ENCODE measurements at places on chromosomes 12 and 14. TPM values are rescaled to one million over a fixed set of nuclear protein-coding genes. Genes with fewer than 3 reads are reported as not detected.

DNA sequence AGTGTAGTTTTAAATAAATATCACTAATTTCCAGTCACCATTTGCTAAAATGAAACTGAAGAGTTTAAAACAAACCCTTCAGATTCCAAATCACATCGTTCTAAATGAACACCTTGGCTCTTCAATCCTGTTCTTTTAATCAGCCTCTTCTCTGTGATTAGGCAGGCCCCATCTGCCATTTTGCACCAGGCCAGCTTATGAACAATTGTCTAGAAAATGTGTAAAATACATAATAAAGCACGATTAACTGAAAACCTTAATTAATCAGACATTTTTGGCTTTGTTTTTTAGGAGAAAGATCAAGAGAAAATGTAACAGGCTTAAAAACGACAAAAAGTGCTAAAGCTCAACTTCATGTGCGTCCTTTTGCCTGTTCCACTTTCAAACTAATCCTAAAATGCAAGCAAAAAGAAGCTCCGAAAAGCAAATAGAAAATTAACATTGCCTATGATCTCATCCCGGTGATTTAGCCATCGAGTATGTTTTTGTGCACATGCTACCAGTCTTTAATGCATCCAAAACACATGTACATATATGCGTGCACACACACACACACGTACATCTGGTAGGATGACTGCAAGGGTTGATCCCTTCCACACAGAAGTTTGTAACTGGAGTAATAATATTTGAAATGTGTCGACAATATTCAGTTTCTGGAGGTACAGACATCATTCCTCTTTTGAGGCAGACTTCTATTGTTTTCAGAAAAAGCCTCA lies 288.6 kb downstream of the FOXN3 start:
- no peak for DNase-seq

- DNase-seq = peak; percentile 85
Observed at GRCh38 chr12:25151476-25151875, 43.5 kb downstream of the DNAI7 start.

The GUCY2C gene
- total RNA-seq = not detected

DNA sequence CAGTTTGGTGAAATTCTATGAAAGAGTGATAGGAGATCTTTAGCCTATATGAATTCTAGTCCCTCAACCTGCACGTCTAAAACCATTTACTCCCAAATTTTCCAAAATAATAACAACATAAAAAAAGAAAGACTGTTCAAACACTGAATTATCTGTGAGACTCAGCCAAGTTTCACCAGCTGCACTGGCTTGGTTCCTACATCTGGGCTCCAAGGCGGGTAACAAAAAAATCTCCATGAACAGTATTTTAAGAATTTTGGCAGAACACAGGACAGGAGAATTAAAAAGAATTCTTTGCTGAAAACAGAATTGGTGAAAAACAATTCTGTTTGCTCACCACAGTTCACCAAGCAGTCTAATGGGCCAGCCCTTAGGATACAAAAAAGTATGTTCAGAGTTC lies 536.8 kb upstream of the ATP2B1 start:
- no peak for DNase-seq

GRCh38 chr12:20262119-20262518 lies 106.2 kb upstream of the PDE3A start:
- DNase-seq = no peak

DNA sequence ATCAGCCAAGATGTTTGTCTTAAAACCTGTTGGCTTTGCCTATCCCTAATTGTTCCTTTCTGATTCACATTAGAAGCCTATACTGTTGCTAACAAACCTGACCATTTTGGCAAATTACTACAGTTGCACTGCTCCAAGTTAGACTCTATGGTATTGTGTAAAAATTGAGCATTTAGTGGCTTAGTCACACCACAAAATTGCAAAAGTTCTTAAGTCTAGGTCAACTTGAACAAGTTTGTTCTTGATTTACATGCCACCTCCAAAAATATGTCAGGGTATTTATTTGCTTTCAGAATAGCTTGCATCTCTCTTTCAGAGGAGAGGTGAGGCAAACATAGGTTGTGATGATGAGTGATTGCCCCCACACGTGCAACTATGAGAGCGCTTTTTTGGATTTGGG lies 27.0 kb upstream of the PTHLH start:
- DNase-seq = no peak

GRCh38 chr14:104442631-104443390 lies 136.8 kb upstream of the C14orf180 start:
- DNase-seq = no peak

GRCh38 chr12:68449196-68449595 lies 117.0 kb upstream of the MDM1 start:
- DNase-seq = no peak

The P2RX2 gene
- total RNA-seq = not detected

DNA sequence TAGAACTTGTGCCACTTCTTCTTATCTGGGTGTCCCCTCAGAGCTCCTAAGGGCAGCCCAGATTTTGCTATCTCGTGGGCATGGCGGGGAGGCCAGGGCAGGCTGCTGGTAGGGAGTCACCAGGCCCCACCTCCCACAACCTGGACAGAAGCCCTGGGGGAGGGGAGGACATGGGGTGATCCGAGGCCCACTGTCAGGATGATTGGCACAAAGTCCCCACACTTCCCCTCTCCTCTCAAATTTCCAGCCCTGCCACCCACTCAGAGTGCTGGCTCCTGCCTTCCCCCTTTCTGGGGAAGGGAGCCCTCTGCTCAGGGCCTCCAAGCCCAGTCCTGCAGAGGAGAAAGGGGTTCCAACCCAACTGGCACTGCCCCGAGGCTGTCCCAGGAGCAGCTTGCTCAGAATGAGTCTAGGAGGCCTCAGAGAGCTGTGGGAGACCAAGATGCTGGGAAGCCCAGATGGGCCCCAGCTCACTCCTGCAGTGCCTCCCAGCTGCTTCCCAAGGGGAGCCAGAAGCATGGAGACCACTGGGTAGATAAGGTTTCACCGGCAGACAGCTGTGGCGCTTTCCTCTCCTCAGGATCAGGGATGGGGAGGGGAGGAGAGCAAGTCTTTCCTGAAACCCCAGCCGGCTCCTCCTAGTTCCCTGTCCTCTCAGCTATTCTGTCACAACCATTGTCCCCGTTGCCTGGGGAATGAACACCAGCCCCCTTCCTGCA lies 82.8 kb downstream of the B4GALNT3 start:
- DNase-seq = no peak

- DNase-seq = no peak
Observed at GRCh38 chr12:79296871-79297270, 393.9 kb downstream of the PAWR start.

The CD27 gene
- 0.92 TPM for total RNA-seq

DNA sequence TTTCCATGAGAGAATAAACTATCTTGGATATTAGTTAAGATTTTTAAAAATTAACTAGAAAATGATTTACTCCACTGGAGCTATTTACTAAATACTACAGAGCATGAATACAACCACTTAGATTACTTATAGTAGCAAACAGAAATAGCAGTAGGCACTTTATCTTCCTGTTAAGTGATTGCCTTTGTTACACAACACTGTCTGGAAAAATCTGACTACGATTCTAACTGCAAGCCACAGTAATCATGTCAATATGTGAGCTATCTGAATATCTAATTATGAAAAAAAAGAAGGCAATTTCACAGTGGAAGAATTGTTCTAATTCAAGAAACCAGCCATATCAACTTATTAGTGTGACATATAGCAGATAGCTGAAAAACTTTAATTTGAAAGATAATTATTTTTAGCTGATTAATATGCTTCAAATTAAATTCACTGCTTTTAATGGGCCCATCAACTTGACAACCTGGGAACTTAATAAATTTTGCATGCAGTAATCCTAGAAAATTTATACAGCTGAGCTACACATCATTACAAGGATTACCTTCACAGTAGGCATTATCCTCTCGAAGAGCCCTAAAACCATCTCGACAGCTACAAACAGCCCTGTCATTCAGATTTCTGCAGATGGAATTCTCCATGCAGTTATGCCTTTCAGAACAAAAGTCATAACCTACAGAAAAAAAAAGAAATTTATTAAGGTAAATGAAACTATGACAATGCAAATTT lies 172.8 kb downstream of the NELL2 start:
- no peak for DNase-seq

DNA sequence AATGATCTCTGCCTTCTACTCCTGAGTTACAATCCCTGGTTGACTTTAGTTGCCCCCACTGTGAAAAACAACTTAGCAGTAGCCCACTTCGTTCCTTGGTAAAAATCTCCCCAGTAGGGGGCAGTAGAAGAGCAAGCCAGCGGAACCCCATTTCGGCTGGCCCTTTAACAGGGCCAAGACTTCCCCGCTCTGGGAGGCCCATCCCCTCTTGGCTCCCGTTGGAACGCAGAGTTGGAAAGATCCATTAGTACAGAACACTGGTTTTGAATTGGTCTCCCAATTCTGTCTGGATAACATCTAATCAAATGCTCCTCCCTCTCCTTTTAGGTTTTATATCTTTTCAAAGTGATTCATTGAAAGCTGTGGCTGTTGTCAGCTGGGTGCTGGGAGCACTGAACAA lies 1133.3 kb downstream of the BCL11B start:
- DNase-seq = no peak

- DNase-seq = no peak
Observed at GRCh38 chr14:81123811-81124210, 96.9 kb downstream of the GTF2A1 start.

The CIROP gene
- total RNA-seq = not detected

GRCh38 chr12:15289192-15289591 lies 33.1 kb upstream of the PTPRO start:
- no peak for DNase-seq

- no peak for DNase-seq
Observed at GRCh38 chr12:32270818-32271710, 128.3 kb upstream of the FGD4 start.

DNA sequence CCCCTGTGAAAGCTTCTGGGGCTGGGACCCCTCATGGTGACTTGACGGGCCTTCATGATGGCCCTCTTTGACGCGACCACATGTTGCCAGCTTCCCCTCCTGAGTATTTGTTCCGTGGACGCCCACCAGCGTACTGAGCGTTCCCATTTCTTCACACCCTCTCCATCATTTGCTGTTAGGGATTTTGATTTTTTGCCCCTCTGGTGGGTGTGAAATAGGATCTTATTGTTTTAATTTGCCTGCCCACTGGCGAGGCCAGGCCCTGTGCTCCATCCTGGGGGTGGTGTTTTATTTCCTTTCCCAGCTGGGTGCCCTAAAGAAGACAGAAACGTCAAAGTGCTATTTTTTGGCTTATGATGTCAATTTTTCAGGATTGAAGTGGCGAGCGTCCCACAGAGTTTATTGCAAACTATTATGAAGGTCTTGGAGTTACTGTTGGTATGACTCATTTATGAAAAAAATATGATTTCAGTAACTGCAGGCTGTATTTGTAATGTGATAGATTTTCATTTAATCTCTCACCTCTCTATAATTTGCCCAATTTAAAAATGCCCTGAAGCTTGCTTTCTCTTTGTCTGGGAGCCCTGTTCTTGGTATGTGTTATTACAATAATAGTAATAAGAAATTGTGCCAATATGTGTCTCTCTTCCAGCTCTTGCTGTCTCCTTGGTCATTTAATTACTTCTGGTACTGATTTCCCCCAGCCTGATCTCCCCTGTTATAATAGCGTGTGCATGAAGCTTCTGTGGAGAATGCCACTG lies 99.6 kb downstream of the SLC25A47 start:
- DNase-seq = no peak

The RAB15 gene
- 15.1 TPM for total RNA-seq

DNA sequence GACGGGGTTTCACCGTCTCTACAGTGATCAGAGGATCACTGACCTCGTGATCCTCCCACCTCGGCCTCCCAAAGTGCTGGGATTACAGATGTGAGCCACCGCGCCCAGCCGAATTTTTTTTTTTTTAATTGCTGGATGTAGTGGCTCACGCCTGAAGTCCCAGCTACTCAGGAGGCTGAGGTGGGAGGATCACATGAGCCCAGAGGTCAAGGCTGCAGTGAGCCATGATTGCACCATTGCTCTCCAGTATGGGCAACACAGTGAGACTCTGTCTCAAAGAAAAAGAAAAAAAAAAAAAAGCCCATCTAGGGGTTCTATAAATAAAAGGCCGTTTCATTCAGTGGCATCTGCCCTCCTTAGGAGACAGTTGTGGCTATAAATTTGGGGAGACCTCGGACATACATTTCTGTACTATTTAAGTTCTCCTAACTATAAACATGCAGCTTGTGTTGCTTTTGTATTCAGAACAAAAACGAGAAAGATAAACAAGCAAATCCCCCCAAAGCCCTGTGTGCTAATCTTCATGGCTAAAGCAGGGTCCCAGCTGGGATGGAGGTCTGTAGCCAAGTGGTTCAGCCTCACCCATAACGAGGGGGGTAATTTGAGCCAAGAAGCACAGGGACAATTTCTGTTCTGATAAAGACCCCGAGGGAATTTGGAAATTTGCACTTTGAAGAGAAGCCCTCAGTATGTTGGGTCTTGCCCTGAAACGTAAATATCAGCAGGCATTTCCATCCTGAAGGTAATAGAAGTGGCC lies 35.0 kb upstream of the BCL7A start:
- DNase-seq = no peak

The ABCD4 gene
- total RNA-seq = 44.3 TPM

DNA sequence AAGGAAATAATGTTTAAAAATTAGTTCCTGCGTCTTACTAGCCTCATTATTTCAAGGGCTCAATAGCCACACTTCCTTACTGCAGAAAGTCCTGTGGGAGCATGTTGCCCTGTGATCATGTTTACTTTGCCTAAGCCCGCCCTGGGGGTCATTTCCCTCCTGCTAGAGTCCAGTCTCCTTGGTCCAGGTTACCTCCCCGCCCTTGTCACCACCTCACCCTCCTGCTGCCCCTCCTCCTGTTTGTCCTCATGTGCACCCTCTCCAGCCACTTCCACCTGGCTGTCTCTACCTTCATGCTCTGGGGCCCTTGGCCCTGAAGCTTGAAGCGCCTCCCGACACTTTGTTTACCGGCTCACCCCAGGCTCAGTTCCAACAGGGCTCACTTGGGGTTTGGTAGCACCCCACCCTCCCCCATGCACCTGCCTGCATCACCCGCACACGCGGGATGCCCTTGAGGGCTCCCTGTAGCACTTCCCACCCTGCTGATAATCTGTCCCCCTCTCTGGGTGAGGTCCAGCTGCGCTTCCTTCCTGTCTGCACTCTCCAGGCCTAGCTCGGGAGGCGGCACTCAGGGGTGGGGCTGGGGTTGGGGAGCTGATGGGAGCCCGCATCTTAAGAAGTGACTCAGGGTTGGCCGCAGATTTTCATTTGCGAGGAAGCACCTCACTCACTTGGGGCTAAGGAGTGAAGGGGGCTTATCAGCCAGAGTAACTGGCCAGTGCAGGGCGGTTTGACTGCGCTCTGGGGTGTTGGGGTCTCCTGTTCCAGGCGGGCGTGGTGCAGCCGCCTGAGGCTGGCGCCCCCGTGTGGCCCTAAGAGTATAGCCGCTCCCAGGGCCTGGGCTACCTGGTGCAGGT lies 40.1 kb downstream of the SMIM41 start:
- DNase-seq = peak; percentile 86

- DNase-seq = no peak
Observed at GRCh38 chr14:102471921-102472790, 37.4 kb downstream of the ANKRD9 start.

DNA sequence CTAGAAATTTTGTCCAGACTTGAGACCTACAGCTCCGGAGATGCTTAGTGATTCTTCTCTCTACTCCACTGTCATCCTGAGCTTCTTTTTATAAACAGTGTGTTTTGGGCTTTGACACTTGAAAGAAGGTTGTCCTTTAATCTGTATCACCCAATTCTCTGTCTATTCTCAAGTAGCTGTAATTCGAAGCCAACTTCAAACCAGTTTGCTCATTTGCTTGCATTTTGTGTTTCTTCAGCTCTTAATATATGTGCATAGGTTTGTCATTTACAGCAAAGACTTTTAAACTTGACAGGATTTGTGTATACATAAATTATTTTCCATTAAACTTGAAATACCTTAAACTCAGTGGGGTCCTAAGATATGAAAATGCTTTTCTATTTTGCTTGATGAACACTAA lies 16.4 kb upstream of the MYBPC1 start:
- DNase-seq = no peak
